Urinary bladder (tissue), 4 donors: ENCODE measurements at places on chromosomes 7 and 10.

- DNase-seq: no peak
These were observed 106.1 kb downstream of the TNS3 start for GRCh38 chr7:47475880-47476227.

DNA sequence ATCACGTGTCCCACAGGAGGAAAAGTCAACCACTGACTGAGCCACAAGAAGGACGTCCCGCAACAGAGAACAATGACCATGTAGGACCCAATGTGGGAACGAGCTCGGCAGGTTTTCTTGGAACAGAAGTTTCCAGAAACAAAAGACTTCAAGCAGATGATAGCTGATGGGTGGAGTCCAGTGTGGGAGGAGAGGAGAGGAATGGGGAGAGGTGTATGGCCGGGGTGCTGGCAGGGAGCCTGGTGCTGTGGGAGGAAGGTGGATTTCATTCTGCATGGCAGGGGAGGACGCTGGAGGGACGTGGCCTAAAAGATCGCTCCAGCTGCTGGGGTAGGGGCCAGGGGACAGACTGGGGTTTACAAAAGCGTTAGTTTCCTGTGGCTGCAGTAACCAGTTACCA lies 48.5 kb upstream of the LMTK2 start:
- no peak for DNase-seq

GRCh38 chr7:158827411-158828132 lies 1.7 kb downstream of the ESYT2 start:
- no peak for DNase-seq

DNA sequence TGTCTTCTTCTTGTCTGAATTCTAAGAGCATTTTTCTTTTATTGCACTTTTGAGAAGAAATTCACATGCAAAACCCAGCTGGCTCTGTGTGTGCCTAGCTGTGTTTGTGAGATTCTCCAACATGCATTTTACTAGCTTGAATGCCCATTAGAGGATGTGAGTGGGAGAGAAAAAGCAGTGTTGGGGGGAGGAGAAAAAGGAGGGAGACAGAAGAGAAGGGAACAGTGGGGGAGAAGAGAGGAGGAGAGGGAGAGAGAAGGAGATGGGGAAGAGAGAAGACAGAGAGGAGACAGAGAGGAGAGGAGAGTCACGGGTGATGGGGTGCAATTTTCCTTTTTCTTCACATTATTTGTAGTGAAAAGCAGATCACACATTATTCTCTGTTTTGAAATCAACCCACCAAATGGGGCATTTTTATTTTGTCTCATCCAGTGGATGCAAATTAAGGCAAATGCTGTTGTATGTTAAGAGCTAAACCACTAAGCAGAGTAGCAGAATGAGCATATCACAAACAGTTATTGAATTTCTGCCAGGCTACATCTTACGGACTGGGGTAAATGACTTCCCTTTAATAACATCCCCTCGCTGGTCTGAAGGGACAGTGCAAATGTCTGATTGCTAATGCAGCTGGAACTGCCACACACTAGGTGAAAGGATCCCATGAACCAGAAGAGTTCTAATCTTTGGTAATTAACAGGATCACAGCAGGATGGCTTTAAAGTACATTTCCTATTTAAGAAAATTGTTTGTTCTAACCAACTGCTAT lies 849 bp downstream of the LRRN3 start:
- no peak for DNase-seq

GRCh38 chr10:103578782-103579382 lies 85.4 kb downstream of the NEURL1 start:
- DNase-seq: no peak

DNA sequence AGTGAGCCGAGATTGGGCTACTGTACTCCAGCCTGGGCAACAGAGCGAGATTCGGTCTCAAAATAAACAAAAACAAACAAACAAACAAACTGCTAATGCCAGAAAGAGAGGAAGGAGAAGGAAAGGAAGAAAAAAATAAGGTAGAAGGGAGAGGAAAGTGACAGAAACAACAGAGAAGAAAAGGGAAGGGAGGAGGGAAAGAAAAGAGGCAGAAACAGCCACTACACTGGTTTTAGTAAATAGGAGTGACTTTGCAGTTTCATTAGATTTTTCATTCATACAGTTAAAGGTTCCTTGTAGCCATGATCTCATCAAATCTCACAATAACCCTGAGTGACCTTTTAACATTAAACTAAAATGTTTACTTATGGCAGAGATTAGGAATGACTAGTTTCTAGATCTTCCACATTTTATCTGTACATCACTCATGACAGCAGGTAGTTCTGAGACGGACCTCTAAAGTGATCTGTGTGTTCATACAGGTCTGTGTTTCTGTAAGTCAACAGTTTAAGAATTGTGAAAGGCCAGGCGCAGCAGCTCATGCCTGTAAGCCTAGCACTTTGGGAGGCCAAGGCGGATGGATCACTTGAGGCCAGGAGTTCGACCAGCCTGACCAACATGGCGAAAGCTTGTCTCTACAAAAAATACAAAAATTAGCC lies 191.3 kb upstream of the KLF14 start:
- DNase-seq: no peak

- DNase-seq: no peak
These were observed 345.6 kb upstream of the NRP1 start for GRCh38 chr10:33680036-33680435.

DNA sequence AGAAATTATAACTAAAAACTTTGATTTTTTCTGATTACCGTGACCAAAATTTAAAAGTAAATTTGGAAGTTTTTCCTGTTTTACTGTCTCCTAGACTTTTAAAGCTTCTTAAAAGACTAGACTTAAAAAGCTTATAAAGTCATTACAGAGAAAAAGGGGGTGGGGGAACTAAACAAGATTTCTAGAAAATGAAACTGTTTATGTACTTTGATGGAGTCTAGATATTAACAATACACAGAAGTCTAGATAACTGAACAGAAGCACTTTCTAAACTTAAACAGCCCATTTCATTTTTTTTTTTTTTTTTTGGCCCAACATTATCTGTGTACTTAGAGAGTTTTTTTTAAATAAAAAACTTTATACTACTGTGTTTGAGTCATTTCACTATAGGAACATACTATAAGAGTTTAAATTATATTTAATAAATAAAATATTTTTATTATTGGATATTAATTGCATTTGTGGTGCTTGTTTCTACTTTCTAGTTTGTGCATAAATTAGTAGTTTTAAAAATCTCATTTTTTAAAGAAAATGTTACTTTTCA lies 98.5 kb downstream of the PHTF2 start:
- DNase-seq: no peak

GRCh38 chr10:43671659-43672531 lies 23.2 kb upstream of the ZNF32 start:
- peak; percentile 35 for DNase-seq

- DNase-seq: no peak
These were observed 13.9 kb downstream of the MGAM2 start for GRCh38 chr7:142125256-142125955.

- no peak for DNase-seq
These were observed 6.4 kb downstream of the AGBL3 start for GRCh38 chr7:134992626-134993179.

DNA sequence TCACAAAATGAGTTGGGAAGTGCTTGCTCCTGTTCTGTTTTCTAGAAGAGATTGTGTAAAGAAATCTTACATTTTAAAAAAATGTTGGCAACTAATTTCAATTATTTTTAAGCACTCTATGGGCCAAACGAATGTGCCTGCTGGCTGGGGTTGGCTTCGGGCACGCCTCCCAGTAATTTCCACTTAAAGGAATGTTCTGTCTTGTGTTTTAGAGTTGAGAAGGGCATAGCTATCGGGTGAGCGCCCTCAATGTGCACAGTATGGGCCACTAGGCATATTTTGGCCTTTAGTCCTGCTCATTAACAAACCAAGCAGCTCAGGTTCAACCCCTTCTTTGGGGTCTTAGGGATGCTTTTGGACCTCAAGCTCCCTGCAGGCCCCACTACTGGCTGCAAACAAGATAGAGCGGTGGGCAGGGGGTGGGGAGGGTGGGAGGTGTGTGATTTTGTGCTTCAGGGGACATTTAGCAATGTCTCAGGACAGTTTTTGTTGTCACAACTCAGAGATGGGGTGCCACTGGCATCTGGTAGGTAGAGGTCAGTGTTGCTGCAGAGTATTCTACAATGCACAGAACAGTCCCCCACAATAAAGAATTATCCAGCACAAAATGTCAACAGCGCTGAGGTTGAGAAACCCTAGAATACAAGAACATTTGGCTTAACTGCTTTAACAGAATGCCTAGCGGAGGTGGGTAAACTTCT lies 40.7 kb downstream of the TACC2 start:
- no peak for DNase-seq

- no peak for DNase-seq
These were observed 1344.9 kb downstream of the GATA3 start for GRCh38 chr10:9399275-9399983.
